ENCODE measurements at places on chromosomes 12 and 14. TPM values are rescaled to one million over a fixed set of nuclear protein-coding genes. Genes with fewer than 3 reads are reported as not detected.

The KLRK1 gene
- polyA plus RNA-seq = 1.5 TPM

DNA sequence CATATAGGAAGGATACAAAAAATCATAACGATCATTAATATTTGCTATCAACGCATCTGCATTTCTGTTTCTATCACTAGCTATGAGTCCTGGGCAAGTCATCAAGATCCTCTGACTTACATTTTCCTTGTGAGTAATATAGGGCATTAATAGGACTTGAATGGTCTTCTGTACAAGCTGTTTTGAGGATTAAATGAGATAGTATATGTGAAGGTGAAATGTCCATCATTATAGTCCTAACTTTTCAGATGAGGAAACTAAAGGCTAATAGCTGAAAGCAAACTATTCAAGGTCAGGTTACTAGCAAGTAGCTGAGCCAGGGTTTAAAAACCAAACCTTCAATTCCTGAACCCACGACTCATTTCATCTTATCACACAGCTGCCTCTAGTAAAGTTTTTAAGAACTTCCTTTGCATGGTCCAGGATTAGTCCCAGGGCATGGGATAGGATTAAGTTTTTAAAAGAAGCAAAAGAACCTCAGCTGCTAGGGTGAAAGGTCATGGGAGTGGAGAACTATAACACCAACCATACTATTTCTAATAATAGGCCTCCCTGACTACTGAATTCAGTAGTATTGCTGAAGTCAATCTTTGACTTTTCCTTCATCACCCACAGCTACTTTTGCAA lies 101.4 kb upstream of the ADAMTS20 start:
- no peaks in the 10 kb centered on the region for H3K4me1 ChIP-seq
- H3K4me3 ChIP-seq = no peak overlapping the region
- no peak overlapping the region for H3K27ac ChIP-seq
- DNase-seq = no peak

DNA sequence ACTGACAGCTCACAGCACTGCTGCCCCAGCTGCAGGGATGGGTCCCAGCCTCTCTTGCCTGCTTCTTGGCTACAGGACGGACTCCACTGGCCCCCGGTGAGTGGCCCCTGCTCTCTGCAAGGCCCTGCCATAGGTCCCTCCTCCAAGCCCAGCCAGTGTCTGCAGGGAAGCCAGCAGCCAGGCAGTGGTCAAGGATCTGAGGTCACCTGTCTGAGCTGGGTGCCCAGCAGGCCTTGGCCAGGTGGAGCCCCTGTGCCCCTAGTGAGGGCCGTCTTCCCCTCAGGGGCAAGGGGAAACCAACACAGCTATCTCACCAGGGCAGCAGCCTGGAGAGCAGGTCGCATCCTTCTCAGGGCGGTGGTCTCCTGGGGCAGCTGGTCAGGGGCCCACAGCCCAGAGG lies 13.2 kb downstream of the XRCC3 start:
- no peak overlapping the region for H3K4me3 ChIP-seq
- peaks cover 27% of the 10 kb centered on the region for H3K4me1 ChIP-seq
- no peak for DNase-seq
- H3K27me3 ChIP-seq = no peaks in the 10 kb centered on the region
- H3K36me3 ChIP-seq = no peaks in the 10 kb centered on the region
- H3K27ac ChIP-seq = no peak overlapping the region

The ABCC9 gene
- 4.4 TPM for polyA plus RNA-seq

GRCh38 chr12:122481861-122482260 lies 18.9 kb downstream of the ZCCHC8 start:
- no peak overlapping the region for H3K27ac ChIP-seq
- no peaks in the 10 kb centered on the region for H3K36me3 ChIP-seq
- no peak for DNase-seq

- DNase-seq = no peak
- H3K27me3 ChIP-seq = no peaks in the 10 kb centered on the region
- H3K4me3 ChIP-seq = no peak overlapping the region
- H3K4me1 ChIP-seq = no peaks in the 10 kb centered on the region
- H3K27ac ChIP-seq = no peak overlapping the region
Measured at GRCh38 chr14:90499121-90499520, 102.3 kb downstream of the CALM1 start.

Measured in adrenal gland (tissue), 19 donors.